ENCODE measurements at places on chromosomes 2 and 18. TPM values are rescaled to one million over a fixed set of nuclear protein-coding genes. Genes with fewer than 3 reads are reported as not detected.

- DNase-seq = no peak
Measured at GRCh38 chr2:3390041-3390440, 10.5 kb downstream of the TRAPPC12 start.

DNA sequence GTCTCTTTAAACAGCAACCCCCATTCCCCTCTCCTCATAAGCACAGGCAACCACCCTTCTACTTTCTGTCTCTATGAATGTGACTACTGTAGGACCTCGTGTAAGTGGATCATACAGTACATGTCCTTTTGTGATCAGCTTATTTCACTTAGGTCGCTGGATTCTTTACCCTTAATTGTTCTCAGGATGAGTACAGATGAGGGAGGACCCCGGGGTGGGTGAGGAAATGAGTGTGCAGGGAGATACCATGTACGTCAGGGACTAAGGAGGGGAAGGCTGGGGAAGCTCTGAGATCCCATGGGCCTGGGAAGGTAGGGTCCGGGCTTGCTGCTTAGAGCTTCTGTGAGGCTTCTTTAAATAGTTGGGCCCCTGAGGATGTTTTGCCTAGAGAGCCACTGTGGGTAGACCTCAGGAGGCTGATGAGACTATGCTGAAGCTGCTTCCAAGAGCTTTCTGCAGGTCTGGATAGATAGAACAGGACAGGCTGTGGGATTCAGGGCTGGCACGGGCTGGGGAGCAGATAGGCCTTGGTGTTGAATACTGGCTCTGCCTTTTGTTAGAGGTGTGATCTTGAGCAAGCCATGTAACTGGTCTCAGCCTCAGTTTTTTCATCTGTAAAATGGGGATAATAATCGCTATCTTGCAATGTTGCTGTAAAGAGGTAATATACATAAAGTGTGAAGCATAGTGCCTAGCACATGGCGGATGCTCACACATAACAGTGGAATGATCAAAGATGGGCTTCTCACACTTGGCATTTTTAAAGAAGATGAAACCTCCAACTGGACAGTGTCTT is 155.3 kb downstream of the PRKCE start:
- no peak for DNase-seq

- no peak for DNase-seq
Measured at GRCh38 chr18:69574401-69574800, 173.7 kb downstream of the DOK6 start.

Gene GPR155
- 6.6 TPM for total RNA-seq

DNA sequence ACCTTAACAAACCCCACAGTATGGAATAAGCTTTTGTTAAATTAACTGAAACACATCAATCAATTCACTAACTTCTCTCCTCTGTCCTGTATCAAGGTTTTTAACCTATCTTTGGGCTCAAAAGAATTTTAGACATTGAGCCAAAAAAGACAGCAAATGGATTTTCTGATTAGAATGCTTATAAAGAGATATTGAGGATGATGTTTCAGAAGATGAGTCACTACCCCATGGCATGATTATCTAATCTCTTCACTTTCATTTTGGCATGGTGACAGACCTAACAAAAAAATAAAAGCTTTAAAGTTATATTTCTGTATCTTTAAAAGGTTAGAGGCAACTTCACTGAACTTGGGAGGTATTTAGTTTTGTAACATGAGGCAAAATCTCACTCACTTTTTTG is 55.5 kb downstream of the SGPP2 start:
- DNase-seq = no peak

DNA sequence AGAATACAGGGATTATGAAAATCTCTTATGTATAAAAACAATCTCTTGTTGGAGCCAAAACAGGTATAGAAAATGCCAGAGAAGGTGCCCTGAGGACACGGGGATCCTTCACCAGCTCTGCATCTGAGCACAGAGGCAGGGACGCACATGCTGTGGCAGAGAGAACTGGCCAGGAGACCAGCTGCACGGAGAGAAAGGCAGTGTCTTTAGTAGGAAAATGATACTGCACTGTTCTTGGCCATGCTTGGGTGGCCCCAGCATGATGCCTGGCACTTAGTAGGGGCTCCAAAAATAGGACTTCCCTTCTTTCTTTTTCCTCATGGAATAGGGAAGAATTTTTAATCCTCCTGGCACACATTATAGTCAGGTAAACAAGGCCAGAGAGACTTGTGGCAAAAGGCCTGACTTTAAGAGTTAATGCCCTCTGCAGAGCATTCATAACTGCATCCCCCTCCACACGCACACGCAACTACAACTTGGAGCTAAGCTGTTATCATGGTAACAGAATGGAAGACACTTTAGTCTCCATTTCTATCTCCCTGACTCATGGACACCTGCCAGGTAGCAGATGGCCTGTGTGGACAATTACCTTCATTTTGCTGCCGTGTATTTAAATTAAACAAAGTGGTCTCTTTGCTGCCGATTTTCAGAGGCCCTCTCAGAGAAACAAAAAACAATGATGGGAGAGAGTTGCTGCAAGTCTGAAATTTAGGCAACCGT is 59.7 kb upstream of the DNMT3A start:
- DNase-seq = no peak

Data from thoracic aorta (tissue), 2 donors.